ENCODE measurements at places on chromosomes 16 and 17.

GRCh38 chr16:46569231-46569735 lies 51.9 kb downstream of the SHCBP1 start:
- DNase-seq = no peak

GRCh38 chr17:20282526-20283308 lies 184.6 kb downstream of the LGALS9B start:
- no peak for DNase-seq

DNA sequence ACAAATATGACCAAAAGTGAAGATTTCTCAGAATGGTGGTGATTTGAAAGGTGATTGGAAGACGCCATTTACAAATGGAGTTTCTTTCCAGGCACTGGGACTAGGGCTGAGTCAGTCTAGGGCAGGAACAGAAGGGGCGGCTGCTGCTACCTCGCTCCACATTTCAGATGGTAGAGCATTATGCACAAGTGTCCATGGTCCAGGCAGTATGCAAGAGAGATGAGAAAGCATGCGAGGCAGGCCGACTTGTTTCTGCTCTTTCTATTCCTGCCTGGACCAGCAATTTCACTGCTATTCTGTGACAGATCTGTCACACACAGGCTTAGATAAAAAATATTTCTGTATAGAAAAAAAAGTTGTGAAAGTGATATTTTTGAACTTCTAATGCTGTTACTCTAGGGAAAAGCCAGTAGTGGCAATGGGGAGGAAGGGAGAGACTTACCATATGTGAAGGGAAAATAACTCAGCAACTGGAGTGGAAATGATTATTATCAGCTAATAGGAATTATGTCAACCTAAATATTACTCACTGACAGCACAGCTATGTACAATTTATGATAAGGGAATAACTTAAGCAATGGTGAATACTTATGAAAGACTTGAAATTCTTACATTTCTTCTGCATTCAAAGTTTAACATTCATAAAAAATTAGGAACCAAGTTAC lies 134.7 kb upstream of the NETO2 start:
- no peak for DNase-seq

DNA sequence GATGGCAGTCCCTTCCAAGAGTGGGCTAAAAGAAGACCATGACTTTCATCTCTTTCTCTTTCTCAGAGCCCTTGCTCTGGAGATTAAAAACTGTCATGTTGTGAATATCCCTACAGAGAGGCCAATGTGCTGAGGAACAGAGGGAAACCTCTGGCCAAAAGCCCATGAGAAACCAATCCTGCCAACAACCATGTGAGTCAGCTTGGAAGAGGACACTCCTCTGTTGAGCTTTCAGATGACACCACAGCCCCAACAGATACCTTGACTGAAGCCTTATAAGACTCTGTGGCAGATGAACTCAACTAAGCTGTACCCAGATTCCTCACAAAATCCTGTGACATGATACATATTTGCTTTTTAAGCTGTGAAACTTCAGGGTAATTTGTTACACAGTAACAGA lies 19.6 kb downstream of the CPPED1 start:
- DNase-seq = no peak

GRCh38 chr16:27811881-27812280 lies 251.6 kb downstream of the GSG1L start:
- no peak for DNase-seq

- DNase-seq = no peak
Observed at GRCh38 chr17:60161598-60162330, 12.0 kb downstream of the CA4 start.

DNA sequence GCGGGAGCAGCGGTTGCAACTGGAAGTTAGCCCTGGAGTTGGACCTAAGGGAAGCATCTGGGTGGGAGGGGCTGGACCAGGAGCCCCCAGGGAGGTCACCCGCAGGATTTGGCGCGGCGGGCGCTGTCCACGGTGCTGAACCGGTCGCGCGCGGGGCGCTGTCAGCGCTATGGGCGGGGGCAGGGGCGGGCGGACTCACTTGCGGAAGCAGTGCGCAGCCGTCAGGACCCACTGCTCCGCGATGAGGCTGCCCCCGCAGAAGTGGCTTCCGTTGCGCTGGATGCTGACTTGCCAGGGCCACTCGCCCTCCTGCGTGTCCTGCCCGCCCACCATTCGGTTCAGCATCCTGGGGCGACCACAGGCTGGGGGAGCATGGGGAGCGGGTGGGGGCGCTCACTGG lies 4.5 kb downstream of the PRSS27 start:
- peak; percentile 80 for DNase-seq

- DNase-seq = no peak
Observed at GRCh38 chr17:22600644-22601298, 908.4 kb downstream of the KCNJ18 start.

GRCh38 chr17:73390221-73390620 lies 78.4 kb upstream of the CDC42EP4 start:
- no peak for DNase-seq

Measured in stimulated activated CD4-positive, alpha-beta T cell treated with anti-CD3 and anti-CD28 coated beads, Interleukin-2, amount 100 ng/mL, for 24 hours (primary cell).